AG10803 (cell line): ENCODE measurements at places on chromosomes 4 and X.

- no peak for DNase-seq
Observed at GRCh38 chr4:43776371-43776770, 672.2 kb downstream of the KCTD8 start.

DNA sequence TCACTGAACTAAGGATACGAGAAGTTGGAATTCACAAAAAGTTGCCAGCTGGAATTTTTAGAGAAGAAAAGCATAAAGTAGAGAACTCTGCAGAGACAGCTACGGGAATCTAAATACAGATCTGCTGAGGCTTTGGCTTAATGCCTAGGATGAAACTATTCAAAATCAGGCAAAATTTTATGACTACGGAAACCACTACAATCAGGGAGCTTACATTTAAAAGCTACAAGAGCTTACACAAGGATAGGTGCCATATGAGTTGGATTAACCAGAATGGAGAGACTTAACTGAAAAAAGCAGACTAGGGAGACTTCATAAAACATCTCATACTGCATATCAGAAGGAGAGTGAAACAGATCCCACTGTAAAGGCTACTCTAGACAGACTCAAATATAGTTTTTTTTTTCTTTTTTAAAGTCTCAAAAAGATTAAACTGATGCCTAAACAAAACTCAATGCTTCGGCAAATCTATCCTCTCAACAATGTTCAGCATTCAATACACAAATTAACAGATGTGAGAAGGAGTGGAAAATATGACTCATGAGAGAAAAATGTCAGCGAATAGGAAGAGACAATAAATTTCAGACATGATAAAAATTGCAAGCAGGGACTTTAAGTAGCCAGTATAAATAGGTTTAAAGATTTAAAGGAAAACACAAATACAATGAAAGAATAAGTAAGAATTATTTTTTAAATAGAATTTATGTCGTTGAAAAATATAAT is 586.1 kb downstream of the FSTL5 start:
- peak; percentile 87 for DNase-seq

GRCh38 chr4:87807402-87807801 is 8.0 kb downstream of the IBSP start:
- peak; percentile 85 for DNase-seq

- no peak for DNase-seq
Observed at GRCh38 chr4:180993244-180993836, 1249.9 kb upstream of the TENM3 start.

- DNase-seq: peak; percentile 45
Observed at GRCh38 chrX:155068165-155068564, 2.8 kb downstream of the CMC4 start.

- DNase-seq: no peak
Observed at GRCh38 chr4:171759274-171759673, 53.9 kb upstream of the GALNTL6 start.

DNA sequence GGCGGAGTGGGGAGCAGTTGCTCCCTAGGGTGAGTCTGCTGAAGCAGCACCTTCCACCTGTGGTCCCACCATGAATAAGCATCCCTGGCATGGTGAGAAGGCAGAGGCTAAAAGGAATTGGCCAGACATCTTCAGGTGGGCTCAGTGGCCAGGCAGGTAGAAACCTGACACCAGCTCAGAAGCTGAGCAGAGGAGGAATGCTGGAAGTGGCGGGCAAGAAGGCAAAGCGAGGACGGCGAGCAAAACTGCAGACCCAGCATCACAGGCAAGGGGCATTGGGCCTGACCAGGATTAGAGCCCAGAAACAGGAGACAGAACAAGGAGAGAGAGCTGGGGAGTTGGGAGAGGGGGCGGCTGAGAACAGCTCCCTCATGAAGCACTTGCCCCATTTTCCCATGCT is 25.3 kb downstream of the TSC22D3 start:
- no peak for DNase-seq

- no peak for DNase-seq
Observed at GRCh38 chr4:3651267-3651845, 114.8 kb upstream of the ADRA2C start.
